ENCODE measurements at places on chromosomes 2 and 18. TPM values are rescaled to one million over a fixed set of nuclear protein-coding genes. Genes with fewer than 3 reads are reported as not detected.
A peak's percentile ranks its signal among the peaks of the same experiment; 100 is the strongest.

DNA sequence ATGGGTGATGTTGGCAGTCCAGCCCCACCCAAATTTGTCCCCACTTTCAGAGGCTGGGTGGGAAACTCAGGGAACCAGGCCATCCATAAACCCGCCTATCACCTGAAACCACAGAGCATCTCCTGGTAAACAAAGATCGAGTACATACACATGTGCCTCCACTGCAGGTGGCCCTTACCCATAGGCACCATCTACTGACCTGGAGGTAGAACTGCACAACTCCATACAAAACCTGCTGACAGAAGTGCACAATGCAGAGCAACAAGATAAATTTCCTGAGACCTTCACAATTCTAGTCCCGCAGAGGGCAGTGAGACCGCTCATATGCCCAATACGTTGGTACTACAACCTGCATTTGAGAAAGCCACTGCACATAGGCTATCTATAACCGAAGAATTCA is 856.3 kb downstream of the SUCLG1 start:
- DNase-seq: no peak

Gene ABCG5
- total RNA-seq: not detected

DNA sequence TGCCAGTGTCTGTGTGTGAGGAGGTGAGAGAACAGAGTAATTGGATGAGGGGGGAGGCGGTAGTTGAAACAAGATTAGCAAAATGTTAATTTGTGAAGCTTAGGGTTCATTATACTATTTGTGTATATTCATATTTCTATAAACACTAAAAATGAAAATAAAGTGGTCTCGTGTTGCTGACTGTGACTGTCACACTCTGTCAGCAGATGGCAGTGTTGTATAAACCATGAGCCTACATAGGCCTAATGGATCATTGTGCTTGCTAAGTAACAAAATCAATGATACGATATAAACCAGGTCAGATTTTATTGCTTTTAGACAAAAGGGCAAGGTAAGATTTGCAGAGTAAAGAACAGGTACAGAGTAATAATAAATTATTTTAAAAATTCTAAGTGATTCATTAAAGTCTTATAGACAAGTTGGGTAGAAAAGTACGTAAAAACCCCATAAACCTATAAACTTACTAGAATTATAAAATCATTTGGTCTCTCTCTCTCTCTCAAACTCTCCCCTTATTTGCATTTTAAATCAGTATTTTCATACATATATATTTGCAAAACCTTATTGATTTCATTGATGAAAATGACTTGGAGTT is 182.7 kb downstream of the RPIA start:
- peak; percentile 36 for DNase-seq

GRCh38 chr18:495017-495416 is 5.5 kb downstream of the COLEC12 start:
- no peak for DNase-seq

- DNase-seq: no peak
These were observed 335.9 kb upstream of the NT5C1B start for GRCh38 chr2:18925296-18925695.

DNA sequence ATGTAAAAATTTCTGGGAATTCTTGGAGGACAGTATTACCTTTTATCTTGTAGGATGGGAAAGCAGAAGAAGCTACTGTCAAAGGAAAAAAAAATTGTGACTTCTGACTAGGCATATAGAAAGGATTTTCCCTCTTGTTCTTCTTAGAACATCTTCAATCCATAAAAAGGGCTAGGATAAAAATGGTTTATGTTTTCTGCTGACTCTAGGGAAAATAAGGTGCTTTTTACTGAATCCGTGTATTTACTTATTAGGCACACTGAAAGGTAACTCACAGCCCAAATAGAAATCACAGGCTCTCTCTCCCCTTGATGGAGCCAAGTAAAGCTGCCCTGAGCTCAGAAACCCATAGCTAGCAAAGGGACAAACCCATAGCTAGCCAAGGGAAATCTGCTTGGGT is 74.6 kb downstream of the EPAS1 start:
- DNase-seq: no peak

DNA sequence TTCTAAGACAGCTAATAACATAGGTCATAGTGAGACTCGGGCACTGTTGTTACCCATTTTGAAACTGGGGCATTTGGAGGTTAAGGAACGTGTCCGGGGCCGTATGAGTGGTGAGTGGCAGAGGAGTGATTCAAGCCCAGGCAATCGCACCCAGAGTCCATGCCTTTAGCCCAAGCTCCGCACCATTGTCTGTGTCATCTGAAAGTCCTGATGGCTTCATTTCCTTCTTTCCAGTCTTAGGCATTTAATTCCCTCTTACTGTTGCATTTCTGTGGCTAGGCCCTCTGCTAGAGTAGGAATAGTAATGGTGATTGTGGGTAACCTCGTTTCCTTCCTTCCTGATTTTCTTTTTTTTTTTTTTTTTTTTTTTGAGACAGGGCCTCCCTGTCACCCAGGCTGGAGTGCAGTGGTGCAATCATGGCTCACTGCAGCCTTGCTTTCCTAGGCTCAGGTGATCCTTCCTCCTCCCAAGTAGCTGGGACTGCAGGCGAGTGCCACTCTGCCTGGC is 49.8 kb upstream of the ASB1 start:
- DNase-seq: no peak
